ENCODE measurements at places on chromosomes 1 and 21.

GRCh38 chr1:175385316-175385715, 192.7 kb upstream of the KIAA0040 start:
- DNase-seq = no peak

DNA sequence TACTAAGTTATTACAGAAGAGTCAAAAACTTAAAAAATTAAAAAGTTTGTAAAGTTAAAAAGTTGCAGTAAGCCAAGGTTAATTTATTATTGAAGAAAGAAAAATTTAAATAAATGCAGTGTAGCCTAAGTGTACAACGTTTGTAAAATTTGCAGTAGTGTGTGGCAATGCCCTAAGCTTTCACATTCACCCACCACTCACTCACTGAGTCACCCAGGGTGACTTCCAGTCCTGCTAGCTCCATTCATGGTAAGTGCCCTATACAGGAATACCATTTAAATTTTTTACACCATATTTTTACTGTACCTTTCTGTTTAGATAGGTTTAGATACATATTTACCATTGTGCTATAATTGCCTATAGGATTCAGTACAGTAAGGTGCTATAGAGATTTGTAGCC, 88.6 kb downstream of the CTH start:
- DNase-seq = no peak

GRCh38 chr1:36771240-36771639, 263.1 kb downstream of the GRIK3 start:
- DNase-seq = no peak

DNA sequence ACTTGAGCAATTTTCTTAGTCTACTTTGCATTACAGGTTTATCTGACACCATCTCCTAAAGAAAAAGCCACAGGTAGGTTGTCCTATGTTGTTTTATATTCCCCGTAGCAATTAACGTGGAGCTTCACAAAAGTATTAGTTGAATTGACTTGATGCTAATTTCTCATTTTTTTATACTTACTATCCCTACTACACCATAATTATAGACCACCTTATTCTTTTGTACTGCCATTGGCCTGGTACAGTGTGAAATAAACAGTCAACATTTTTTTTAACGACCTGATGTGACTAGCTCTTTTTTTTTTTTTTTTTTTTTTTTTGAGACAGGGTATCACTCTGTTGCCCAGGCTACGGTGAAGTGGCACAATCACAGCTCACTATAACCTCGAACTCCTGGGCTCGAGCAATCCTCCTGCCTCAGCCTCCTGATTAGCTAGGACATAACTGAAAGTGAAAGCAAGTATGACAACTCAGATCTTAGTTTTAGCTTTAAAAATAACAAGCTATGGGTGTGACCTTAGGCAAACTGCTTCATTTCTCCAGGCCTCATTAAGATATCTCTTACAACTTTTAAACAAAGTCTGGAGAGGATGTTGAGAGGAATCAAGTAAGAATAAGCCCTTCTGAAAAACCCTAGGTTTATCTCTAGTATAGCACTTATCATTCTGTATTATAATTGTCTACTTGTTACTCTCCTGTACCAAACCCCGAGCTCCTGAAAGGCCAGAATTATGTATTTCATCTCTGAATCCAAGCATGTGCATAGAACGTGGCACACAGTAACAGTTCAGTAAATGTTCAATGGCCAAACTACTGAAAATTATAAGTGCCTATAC, 49.5 kb downstream of the LUZP1 start:
- DNase-seq = no peak

DNA sequence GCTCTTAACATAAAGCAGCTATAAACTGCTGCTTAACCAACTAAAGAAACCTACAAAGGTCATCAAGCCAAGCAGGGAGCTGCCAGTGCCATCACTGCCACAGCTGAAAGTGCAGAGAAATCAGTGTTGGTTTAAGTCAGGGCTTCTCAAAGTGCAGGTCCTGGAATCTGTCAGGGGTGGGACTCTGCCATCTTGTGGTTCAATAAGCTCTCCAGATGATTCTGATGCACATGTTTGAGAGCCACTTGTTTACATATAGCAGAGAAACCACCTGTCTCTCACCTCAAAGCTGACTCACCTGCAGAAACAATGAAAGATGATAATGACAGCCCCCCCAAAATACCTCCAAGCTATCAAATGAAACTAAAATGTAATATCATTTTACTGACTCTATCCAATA, 49.3 kb downstream of the SH3GLB1 start:
- DNase-seq = no peak

GRCh38 chr21:43207868-43208267, 39.1 kb downstream of the CRYAA start:
- no peak for DNase-seq

- no peak for DNase-seq
Observed at GRCh38 chr1:24417681-24418080, 2.1 kb downstream of the NIPAL3 start.

GRCh38 chr1:1281533-1282321, 1.5 kb downstream of the SCNN1D start:
- DNase-seq = no peak
